ENCODE measurements at places on chromosomes 12 and 14.

DNA sequence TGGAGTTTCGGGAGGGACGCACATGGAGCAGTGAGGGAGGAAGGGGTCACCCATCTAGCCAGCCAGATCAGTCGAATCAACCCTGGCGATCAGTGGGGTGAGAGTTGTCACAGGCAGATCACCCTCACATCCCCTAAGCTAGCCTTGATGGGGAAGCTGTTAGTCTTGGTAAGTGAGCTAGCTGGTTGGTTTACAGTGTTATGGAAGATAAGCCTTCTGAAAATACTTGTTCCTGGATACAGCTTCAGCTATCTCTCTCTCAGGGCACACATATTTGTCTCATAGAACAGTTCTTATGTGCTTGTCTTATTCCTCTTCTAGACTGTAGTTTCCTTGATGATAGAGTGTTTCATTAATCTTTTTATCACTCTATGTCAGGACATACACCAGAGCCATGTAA, 26.2 kb upstream of the MANSC4 start:
- DNase-seq = no peak

DNA sequence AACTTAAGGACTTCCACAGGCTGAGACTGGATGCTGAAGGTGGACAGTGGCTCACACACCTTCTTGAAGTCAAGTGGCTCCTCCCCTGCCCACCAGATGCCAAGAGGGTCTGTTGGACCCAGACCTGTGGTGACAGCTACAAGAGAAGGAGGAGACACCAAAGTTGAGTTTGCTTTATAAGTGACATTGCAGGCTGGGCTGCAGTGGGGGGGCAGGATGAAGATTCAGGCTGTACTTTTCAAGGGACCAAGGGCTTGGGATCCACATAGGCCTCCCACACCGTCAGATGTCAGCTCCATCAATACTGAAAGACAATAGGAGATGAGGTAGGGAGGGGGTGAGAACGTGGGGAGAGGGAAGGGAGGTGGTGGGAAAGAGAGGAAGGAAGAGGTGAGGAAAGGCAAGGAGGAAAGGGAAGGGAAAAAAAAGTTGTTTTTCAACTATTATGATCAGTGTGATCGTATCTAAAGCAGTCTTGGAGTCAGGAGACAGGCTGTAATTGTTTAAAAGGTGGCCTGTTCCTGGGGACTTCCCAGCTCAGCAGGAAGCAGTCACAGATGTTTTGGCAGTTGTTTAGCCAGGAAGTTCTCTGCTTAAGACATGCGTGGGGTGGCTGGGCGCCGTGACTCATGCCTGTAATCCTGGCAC, 84.1 kb upstream of the RESF1 start:
- DNase-seq = peak; percentile 80

DNA sequence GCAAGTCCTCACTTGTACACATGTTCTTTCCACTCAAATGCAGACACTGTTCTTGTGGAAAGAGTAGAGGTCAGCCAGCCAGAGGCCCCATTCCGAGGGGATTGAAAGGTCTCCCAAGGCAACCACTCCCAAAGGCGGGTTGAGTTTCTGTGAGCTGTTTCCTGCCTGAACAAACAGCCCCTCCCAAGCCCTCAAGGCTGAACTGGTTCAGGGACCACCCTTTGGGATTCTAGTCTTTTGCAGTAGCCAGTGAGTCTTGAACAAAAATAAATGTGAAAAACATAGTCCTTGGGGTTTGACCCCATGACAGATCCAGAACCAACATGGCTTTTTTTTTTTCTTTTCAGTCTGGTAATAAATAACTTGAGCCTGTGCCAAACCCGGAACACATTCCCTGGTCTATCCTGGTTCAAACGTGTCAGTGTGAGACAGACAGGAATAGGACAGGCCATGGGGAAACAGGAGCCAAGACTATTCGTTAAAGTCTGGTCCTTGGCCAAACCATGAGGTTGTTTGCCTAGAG, 17.6 kb upstream of the STK38L start:
- DNase-seq = no peak

DNA sequence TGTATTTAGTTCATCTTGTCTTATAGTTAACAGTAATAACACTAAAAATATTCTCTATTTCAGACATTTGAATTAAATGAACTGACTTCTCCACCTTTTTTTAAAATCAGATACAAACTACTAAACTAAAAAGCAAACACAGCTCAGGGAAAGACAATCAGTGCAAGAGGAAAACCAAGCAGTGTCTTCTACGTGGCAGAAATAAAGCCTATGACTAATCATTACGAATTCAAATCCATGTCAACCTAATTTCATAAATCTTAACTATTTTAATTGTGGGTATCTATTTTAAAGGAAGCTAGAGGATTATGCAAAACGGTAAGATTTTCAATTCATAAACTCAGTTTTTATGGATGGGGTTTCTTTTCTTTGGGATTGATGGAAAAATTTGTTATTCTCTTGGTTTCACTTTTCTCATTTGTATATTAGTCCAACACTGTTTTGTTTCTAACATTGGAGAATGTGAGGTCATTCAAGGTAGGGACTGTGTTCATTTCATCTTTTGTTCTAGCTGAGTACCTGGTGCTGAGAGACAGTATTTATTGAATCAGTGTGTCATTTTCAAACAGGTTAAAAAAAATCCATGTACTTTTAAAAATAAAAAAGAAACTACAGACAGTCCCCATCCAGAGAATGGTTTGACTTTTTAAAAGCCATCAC, 12.8 kb upstream of the PALS1 start:
- no peak for DNase-seq

DNA sequence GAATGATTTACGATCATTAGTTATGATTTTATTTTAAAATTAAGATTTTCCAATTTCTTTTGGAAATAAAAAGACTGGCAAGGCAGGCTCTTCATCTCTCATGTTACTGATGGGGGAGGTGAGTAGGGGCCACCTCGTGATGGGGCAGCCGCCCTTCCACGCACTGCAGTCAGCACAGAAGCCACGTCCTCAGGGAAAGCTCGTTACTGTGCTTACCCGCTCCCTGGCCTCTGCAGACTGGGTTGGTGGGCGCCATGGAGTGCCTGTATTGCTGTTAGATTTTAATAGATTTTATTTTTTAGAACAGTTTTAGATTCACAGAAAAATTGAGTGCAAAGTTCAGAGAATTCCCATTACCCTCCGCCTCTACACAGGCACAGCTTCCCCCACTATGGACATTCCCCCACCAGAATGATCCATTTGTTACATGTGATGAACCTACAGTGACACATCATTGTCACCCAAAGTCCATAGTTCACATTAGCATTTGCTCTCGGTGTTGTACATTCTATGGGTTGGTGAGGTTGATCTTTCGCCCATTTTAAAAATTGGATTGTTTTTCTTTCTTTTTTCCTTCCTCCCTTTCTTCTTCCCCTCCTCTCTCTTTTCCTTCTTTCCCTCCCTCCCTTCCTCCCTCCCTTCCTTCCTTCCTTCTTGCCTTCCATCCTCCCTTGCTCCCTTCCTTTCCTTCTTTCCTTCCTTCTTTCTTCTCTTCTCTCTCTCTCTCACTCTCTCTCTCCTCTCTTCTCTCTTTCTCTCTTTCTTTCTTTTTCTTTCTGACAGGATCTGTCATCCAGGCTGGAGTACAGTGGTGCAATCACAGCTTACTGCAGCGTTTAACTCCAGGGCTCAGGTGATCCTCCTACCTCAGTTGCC, 30.7 kb downstream of the ADGRD1 start:
- no peak for DNase-seq

- no peak for DNase-seq
These were observed 103.0 kb downstream of the FSCB start for GRCh38 chr14:44404036-44404435.

DNA sequence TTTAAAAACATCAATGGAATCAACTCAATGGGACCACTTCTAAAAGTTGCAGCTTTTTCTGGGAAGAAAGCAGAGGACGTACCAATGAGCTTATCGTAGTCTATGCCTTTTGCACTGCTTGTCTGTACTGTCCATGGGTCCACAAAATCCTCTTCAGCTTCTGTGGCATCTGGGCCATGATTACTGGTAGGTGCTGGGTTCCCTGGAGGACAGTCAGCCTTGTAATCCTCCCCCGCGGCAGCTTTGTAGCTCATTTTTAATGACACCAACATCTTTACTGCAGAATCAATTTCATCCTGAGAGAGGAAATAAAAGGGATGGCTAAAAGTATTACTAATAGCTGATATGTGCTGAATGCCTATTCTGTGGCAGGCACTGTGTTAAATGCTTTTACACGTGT, 38.5 kb downstream of the SLC25A47 start:
- no peak for DNase-seq

DNA sequence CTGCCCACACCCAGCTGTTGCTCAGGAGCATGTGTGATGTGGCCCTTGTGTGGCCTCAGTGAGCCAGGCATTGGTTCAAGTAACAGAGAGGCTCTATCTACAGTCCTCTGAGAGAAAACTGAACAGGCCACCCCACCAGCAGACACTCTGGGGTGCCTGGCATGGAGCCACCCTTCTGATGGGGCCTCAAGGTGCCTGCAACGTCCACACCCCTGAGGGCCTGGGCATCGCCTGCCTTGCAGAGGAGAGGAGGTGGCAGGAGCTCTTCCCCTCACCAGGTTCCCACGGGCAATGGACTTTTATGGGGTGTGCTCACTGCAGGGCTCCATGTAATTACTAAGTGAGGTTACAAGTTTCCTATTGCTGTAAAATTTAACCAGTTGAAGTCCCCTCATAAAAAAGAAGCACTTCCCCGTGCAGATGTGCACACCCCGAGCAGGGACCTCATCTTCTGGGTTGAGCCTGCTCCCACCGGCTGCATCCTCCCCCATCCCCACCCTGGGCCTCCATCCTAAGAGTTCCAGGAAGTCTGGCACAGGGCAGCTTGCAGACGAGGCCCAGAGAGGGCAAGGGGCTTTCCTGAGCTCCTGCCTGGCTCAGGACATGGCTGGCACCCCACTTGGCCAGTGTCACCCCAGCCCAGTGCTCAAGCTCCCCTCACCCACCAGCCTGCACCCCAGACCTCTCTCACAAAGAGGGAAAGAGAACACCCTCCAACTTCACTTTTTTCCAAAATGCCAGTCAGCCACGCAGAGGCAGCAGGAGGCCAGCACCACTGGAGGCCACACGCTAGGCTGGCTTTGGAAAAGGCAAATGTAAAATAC, 270.4 kb upstream of the RTL1 start:
- no peak for DNase-seq

DNA sequence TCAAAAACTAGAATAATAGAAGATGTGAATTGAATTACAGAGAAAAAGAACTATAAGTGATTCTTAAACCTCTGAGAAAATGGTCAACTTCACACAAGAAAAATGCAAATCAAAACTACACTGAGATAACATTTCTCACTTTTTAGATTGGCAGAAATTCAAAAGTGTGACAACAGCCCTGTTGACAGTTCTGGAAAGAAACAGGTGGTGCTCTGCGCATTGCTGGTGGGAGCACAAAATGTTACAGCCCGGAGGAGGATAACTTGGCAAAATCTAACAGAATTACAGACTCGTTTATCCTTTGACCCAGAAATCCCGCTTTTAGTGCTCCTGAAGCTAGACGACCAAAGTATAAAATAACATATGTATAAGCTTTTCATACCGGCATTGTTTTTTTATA, 222.5 kb upstream of the CNTN1 start:
- no peak for DNase-seq

GRCh38 chr12:121796855-121797751, 3.6 kb upstream of the RHOF start:
- DNase-seq = peak; percentile 62

- DNase-seq = no peak
These were observed 694.8 kb upstream of the MIS18BP1 start for GRCh38 chr14:45947830-45948229.

- peak; percentile 63 for DNase-seq
These were observed 85.7 kb downstream of the BTG1 start for GRCh38 chr12:92059960-92060359.

Data from inflammatory macrophage treated with lipopolysaccharide for 1 hour (primary cell).